ENCODE measurements at places on chromosomes 6 and 20. TPM values are rescaled to one million over a fixed set of nuclear protein-coding genes. Genes with fewer than 3 reads are reported as not detected.

- no peak for DNase-seq
Observed at GRCh38 chr6:169341065-169341464, 87.4 kb upstream of the THBS2 start.

DNA sequence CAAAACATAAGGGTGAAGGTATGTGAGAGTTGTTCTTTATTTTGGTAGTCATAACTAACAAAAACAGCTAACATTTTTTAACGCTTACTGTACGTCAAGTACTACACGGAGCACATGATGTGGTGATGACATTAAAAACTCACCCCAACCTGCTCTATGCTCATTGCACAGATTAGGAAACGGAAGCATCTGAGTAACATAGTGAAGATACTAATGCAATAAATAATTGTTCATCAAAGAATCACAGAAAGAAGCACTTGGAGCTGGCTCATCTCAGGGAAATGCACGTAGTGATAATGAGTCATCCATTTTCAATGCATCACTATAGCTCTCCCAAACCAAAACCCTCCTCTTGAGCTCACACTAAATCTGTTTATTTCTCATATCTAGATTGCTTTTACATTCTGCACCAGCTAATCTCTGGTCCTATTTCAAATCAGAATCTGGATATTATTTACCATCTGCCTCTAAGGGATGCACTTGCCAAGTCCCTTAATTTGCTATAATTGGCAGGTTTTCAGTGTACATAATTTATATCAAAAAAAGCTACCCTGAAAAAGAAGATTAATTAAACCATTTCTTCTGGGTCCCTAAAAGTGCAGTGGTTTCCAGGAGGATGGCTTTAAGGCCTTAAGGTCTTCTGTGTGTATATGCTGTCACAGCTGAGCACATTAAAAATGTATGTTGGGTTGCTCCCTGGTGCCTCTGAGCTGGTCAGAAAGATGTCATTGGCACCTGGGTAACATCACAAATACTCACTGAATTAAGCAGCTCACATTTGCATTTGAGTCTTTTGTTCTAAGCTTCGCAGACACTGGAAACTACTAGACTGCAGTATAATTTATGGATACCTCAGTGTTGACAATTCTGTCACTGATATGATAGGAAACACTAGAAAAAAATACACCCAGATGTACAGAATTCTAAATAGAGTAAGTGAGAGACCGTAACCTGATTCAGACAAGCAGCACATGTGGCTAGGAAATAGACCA lies 677.4 kb upstream of the CITED2 start:
- no peak for DNase-seq

- DNase-seq = peak; percentile 54
Observed at GRCh38 chr6:136226027-136226673, 24.0 kb downstream of the MTFR2 start.

- no peak for DNase-seq
Observed at GRCh38 chr20:38126932-38127621, 38.0 kb downstream of the TGM2 start.

Gene ASIP
- 0.40 TPM for polyA plus RNA-seq

Gene NOTCH4
- 24.5 TPM for polyA plus RNA-seq

Gene TMEM74B
- 2.9 TPM for polyA plus RNA-seq

All from renal pelvis (tissue), 12 donors.